Naive thymus-derived CD8-positive, alpha-beta T cell (primary cell): ENCODE measurements at places on chromosomes 4 and X. TPM values are rescaled to one million over a fixed set of nuclear protein-coding genes. Genes with fewer than 3 reads are reported as not detected.

GRCh38 chr4:27001398-27002164 is 140.9 kb downstream of the STIM2 start:
- no peak for DNase-seq

DNA sequence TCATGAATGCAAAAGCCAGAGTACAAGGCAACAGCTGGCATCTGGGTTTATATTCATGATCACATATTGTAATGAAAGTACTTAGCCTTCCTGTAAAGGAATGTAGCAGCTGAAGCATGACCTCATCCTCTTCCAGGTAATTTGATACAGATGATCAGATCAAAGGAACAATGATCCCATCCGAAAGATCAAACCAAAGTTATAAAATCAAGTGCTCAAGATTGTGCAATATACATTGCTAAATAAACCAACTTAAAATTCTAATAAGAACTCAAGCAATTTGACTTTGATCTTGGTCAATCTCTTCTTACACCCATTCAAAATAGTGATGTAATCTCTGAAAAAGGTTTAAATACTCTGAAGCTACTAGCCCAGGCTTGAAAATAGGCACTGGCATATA is 113.1 kb upstream of the INPP4B start:
- DNase-seq: no peak

SLC30A9 gene
- total RNA-seq: 32.2 TPM

NWD2 gene
- not detected for total RNA-seq
